ENCODE measurements at places on chromosomes 6 and 20.

GRCh38 chr20:42492290-42492689 lies 697.4 kb downstream of the PTPRT start:
- DNase-seq: no peak

GRCh38 chr6:30645989-30646388 lies 944 bp upstream of the C6orf136 start:
- no peak for DNase-seq

GRCh38 chr6:162862941-162863340 lies 135.2 kb downstream of the PACRG start:
- no peak for DNase-seq

- DNase-seq: no peak
Measured at GRCh38 chr6:142966294-142966693, 21.3 kb upstream of the HIVEP2 start.
